NCI-H345 (cell line): ENCODE measurements at places on chromosomes 6 and 20.

GRCh38 chr6:158654960-158655489 is 5.2 kb downstream of the SYTL3 start:
- no peak for DNase-seq

DNA sequence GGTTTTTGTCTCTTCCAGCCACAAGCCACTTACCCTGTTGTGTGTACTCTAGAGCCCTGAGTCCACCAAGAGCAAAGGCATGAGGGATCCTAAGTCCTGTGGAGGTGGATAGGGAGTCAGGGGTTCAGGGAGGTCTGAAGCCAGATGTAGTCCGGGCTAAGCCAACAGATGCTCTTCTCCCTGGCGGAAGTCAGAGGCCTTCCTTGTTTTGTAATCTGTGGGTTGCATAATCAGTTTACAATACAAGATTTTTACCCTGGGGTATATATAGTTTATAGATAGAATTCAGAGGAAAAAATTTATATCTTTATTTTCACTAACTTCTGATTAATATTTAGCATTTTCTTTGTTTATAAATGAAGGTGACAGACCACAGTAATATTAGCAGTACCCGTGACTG is 9.2 kb downstream of the LAMP5 start:
- no peak for DNase-seq

GRCh38 chr6:34138914-34139510 is 6.9 kb downstream of the GRM4 start:
- DNase-seq = no peak

DNA sequence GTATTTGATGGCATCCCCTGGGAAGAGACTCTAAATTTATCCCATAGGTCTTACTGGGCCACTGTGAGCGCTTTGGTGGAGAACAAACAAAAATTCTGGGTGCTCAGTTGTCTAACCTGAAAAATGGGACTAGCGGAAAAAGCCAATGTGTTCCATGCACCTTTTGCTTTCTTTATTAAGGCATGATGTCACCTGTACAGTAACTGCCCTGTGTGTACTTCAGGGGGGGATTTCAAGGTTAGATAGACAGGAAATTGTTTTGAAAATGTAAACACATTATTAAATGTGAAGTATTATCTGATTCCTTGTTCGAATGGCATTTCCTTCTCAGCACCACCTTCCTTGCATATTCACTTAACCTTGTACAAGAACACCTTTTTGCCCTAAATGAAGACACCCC is 1.2 kb upstream of the EDN1 start:
- DNase-seq = no peak

- DNase-seq = no peak
Measured at GRCh38 chr6:167345960-167346359, 21.1 kb downstream of the TTLL2 start.

DNA sequence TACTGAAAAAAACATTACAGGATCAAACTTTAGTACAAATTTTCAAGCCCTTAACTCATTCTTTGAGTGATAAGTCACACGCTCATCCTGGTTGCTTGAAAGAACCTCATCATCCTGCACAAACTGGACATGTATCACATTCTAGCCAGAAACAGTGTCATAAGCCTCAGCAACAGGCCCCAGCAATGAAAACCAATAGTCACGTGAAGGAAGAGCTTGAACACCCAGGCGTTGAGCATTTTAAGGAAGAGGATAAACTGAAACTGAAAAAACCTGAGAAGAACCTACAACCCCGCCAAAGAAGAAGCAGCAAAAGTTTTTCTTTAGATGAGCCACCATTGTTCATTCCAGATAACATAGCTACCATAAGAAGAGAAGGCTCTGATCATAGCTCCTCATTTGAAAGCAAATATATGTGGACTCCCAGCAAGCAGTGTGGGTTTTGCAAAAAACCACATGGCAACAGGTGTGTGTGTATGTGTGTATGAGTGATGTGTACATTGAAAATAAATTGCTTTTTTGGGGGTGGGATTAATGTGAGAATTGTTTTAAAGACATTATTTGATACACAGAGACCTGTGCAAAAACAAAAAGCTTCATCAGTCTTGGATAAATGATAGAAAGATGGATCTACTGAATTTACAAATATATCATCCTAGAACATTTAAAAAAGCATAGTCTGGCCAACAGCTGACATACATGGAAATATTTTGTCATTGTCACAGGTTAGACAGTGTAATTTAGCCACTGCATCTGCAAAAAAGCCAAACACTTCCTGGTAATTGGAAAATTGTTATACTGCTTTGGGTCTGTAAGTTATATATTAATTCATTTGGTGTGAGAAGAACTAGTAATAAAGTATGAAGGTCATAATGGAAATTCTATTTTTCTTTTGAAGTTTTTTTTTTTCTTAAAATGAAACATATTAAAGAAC is 50.1 kb downstream of the PHF3 start:
- DNase-seq = no peak

DNA sequence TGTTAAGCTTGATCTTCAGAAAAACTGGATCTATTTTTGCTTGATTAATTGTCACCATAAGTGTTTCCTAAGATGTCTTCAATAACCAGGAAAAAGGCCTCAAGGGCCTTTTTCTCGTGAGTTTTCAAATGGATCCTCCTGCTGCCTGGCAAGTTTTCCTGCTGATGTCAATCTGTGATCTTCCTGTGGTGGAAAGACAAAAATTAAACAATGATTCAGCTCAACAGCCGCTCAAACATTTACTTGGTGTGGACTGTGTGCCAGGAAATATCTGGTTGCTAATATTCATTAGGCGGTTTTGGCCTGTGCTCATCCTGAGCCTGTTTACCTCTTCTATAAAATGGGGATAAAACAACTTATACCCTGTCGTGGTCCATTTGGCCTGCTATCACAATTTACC is 35.4 kb upstream of the SSTR4 start:
- no peak for DNase-seq
